ENCODE measurements at places on chromosomes 5 and 9.

DNA sequence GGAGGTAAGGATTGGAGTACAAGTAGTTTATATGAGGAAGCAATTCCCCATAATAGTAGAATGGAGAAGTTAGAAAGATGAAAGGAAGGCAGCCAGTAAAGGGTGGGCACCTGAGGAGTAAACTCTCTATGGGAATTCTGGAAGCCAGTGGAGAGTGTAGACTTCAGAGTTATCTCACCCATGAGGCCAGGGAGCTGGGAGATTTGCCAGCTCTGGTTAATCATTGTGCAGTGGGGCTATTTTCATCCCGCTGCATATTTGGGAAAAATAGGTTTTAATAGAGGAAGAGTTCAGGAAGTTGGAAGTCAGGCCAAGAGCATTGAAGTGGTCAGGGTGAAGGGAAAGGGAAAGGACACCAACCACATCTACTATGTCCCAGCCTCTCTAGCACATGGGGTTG, 242.3 kb upstream of the BRINP1 start:
- ATAC-seq, result no peak

- no peak for ATAC-seq
Observed at GRCh38 chr9:123344192-123344949, 11.6 kb upstream of the CRB2 start.

GRCh38 chr9:120555839-120556238, 24.1 kb downstream of the CDK5RAP2 start:
- ATAC-seq, result no peak

- ATAC-seq, result no peak
Observed at GRCh38 chr5:54109626-54110330, 200.6 kb downstream of the ARL15 start.
